Posterior cingulate gyrus (tissue), 11 donors: ENCODE measurements at places on chromosomes 6 and 20.

GRCh38 chr6:150932996-150933395, 67.5 kb downstream of the MTHFD1L start:
- DNase-seq = no peak

- no peak for DNase-seq
These were observed 38.1 kb upstream of the UST start for GRCh38 chr6:148708707-148709106.

- DNase-seq = no peak
These were observed 140.7 kb downstream of the HTR1B start for GRCh38 chr6:77322604-77323003.

GRCh38 chr6:26493258-26493657, 6.8 kb upstream of the BTN1A1 start:
- DNase-seq = no peak

DNA sequence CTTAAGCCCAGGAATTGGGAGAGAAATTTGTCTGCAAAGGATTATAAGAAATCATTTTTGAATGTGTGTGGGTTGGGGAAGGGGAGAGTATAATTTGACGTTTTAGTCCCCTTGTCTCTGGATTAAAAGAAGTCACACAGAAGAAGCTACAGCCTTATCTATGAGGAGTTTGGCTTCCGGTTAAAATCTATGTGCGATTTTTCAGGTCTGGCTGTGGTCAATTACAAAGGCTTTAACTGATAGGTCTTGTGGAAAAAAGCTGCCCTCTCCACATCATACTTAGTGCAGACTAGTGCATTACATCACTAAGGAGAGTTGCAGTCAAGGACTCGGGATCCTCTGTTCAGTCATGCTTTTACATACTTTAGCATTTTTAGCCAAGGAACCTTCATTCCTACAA, 80.3 kb upstream of the HTR1B start:
- DNase-seq = no peak

- no peak for DNase-seq
These were observed 13.9 kb downstream of the FILIP1 start for GRCh38 chr6:75479712-75480111.

- DNase-seq = peak; percentile 56
These were observed 202.7 kb upstream of the MARCKS start for GRCh38 chr6:113654396-113654795.

- no peak for DNase-seq
These were observed 96.4 kb downstream of the CFAP61 start for GRCh38 chr20:20148779-20149178.

GRCh38 chr20:12466915-12467314, 541.9 kb upstream of the SPTLC3 start:
- no peak for DNase-seq

DNA sequence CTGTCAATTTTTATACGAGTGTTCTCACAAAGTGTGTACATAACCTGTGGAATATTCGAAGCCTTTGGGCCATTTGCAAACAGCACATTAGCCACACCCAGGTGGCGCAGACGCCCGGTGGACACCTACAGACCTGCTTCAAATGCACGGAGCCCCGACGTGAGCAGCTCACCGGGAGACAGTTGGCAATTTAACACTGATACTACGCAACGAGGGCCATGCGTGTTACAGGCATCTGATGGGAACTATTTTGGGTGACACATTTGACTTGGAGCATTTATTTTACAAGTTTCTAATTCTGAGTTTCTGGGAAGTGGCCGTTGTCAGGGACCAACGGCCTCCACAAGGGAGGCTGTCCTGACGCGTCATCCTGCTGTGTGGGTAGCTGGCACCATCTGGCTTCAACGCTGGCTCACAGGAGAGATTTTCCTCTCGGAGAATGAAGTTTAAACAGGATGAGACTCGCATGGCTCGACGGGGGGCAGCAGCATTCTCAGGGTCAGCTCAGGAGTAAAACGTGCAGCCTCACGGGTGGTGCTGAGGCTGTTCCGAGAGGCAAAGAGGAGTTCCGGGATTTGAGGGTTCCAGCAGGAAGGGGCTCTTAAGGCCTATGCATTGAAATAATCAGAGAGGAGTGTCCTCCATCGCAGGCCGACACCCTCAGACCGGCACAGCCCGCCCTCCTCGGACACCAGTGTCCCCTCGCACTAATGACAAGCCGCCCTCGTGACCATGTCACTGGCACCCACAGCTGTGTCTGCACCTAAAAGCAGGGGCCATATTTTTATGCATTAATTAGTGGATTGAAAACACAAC, 207.4 kb downstream of the DLL1 start:
- DNase-seq = peak; percentile 26

DNA sequence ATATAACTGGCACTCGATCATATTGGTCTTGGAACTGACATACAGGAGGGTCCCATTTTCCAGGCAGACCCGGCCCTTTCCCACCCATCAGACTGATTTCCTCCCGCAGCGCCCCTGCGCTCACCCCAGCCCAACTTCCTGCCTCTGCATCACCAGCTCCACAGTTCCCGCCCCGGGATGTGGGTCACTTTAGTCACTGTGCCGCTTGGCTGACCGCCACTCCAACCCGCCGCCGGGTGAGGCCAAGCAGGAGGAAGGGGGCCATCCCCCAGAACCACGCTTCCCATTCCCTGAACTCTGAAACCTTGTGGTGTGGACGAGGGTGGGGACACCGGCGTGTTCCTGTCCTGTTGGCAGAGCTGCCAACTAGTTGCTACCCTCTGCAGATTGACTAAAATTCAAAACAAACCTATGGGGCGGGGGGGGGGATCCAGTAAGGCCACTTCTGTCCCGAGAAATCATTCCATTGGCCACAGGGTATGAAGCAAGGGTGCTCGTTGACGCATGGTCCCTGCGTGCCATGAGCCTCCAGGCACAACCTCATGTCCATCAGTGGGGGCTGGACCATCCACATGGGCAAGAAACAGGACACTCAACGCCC, 12.3 kb downstream of the TGM2 start:
- no peak for DNase-seq

- no peak for DNase-seq
These were observed 20.0 kb downstream of the LAMA5 start for GRCh38 chr20:62347151-62347404.

- DNase-seq = no peak
These were observed 33.0 kb downstream of the GJA10 start for GRCh38 chr6:89927264-89927663.

GRCh38 chr20:45308117-45308778, at the start of gene MATN4:
Gene MATN4 (minus strand): TSS chr20:45308299. CDS start chr20:45305582, 2,717 bp downstream.
- no peak for DNase-seq

GRCh38 chr20:11626551-11626950, 291.1 kb upstream of the BTBD3 start:
- DNase-seq = no peak

DNA sequence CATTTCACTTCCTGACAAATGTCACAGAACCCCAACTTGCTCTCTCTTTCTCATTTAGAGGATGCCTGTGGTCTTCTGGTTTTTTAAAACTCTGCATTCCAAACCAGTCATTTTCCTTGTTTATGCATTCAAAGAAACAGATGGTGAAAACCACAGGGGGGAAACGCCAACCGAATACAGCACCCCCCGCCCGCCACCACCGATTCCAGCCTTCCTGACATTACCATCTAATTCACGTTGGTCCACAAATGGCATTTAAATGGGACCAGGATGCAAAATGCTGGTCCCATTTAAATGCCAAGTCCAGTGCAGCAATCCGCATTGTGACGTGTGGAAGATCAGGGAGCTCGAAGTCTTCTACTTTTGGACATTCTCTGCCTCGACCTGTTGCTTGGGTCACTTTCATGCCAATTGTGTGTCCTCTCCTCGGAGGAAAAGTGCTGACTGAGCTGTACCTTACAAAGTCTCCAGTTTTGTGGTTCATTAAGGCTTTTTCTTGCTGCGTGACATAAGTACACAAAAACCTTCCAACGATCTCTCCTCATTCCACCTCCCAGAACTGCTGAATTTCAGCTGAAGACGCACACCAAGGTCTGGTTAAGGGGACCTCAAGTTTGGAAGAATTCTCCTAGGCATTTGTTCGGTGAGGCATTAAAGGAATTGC, 35.8 kb downstream of the NEDD9 start:
- no peak for DNase-seq

DNA sequence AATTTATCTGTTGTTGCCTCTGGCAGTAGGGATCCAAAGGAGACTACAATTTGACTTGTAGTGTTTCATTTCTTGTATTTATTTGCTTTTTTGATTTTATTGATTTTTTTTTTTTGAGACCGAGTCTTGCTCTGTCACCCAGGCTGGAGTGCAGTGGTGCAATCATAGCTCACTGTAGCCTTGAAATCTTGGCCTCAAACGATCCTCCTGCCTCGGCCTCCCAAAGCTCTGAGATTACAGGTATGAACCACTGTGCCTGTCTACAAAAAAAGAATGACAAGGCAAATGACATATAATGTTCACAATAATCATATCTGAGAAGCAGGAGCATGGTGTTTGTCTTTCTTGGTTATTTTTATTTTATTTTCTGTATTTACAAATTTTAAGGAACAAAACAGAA, 117.6 kb upstream of the RNF24 start:
- no peak for DNase-seq

DNA sequence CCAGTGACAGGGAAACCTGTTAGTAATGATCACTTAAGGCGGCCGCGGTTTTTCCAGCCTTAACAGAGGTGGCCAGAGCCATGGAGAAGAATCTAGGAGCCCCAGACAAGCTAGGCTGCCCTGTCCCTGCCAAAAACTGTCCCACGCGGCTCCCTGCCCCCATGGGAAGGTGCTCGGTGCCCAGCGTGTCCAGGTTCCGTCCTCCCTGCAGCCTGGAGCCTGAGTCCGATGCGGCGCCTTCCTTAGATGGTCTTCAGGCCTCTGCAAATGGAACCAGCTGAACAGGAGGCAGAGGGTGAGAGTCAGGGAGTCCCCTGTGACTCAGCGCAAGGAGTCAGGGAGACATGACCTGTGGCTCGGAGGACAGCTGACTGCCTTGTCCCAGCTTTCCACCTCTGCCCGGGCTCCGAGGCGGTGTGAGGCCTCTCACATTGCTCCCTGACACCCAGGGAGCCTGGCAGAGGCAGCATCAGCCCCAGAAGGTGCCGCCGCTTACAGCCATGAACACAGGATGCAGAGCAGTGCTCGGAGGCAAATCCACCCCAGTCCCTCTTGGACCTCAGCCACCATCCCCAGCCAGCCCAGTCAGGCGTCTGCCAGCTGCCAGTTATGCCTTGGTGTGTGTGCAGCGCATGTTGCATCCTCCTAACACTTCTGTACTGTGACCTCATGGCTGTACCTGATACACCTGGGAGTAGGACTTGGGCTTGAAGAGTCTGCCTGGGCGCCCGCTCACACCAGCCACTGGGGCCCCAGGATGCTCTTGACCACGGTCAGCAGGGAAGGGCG, 377.7 kb downstream of the CDH4 start:
- DNase-seq = no peak

DNA sequence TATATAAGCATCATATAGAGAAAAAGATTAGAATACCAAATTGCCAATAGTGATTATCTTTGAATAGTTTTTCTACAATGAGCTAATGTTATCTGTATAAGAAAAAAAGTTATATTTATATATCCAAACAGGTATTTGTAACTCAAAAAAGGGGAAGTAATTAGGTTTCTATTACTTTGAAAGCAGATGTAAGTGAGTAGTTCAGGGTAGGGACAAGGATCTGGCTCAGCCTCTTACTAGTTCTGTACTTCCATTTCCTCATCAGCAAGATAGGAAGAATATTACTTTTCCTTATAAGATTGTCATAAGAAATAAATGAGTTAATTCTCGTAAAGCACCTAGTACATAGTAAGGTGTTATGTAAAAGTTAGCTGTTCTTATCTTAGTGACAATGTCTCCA, 32.2 kb downstream of the AHI1 start:
- DNase-seq = no peak

GRCh38 chr6:69162811-69163210, 527.7 kb downstream of the ADGRB3 start:
- no peak for DNase-seq

DNA sequence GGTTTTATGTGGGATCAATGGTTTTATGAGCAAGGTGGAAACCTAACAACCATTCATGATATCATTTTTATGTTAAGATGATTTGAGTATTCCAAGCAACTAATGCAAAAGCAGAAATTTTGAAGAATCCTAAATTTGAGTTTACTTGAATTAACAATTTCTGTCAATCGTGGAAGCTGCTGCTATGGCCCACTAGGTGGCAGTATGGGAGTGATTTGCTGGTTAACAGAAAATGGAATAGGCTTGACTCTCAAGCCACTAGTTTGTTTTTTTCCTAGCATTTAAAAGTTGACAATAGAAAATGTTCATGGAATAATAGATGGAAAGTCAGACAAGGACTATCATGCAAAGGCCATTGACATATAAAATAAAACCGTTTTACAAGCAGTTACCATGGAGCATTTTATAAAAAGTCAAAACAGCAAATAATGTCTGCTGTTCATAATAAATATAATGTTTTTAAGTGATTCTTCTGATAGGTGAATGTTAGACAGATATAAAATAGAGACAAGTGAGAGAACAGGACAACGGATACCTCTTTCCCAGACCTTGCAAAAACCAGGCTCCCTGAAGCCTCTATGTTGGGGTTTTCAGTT, 43.0 kb upstream of the TMEM200A start:
- no peak for DNase-seq

DNA sequence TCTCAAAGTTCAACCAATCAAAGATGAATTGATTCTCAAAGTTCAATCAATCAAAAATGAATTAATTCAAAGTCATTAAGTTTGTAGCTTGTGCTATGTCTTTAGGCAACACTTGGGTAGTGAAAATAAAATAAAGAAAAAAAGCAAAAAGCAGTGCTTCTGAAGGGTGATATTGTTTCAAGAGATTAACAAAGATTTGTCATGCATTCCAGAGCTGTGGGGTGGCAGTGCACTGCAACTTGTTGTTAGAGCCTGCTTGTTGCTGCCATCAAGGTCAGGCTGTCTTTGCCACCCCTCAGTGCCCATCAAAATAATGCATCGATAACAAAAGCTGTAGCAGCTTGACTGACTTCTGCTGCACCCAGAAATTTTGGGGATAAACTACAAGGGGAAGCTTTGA, 128.6 kb downstream of the RNF144B start:
- DNase-seq = no peak

DNA sequence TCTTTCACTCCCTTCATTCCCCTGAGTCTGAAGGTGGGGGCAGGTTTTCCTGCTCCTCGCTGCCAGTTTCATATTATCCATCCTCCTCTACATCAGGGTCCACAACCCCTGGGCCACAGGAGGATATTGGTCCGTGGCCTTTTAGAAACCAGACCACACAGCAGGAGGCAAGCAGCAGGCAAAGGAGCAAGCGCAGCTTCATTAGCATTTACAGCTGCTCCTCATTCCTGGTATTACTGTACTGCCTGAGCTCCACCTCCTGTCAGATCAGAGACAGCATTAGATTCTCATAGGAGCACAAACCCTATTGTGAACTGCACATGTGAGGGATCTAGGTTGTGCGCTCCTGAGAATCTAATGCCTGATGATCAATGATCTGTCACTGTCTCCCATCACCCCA, 380.3 kb downstream of the ARHGAP18 start:
- DNase-seq = no peak
